Panc1 (cell line): ENCODE measurements at places on chromosomes 3 and 15. TPM values are rescaled to one million over a fixed set of nuclear protein-coding genes. Genes with fewer than 3 reads are reported as not detected.

DNA sequence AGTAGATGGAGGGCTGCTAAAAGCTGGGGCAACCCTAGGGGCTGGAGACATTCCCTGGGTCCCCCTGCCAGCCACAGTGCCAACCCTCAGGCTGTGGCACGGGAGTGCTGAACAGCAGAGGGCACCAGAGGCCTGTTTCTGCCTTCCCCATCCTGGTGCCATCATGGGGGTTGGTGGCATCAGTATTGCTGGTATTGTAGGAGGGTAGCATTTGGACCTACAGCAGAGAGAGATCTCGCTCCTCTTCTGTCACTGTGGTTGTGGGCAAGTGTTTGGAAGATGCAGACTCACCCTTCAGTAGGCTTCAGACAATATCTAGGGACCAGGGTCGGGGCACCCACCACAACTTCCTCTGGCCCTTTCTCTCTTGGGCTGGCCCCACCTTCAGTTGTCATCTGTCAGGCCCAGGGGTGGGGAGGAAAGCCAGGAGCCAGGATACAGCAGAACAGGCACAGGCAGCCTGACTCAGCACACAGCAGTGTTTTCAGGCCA is 123.5 kb downstream of the RPLP1 start:
- peaks cover 24% of the 10 kb centered on the region for H3K4me1 ChIP-seq
- peak overlapping the region; percentile 75; the same call in 1 of the 2 replicates for H3K27ac ChIP-seq
- no peak overlapping the region for H3K4me3 ChIP-seq
- H3K36me3 ChIP-seq: no peaks in the 10 kb centered on the region
- DNase-seq: no peak

PATL2 gene
- total RNA-seq: 0.49 TPM

SMCO1 gene
- total RNA-seq: not detected

GRCh38 chr15:70447928-70448698 is 315.2 kb downstream of the UACA start:
- no peak overlapping the region for H3K4me3 ChIP-seq
- H3K27me3 ChIP-seq: no peaks in the 10 kb centered on the region
- H3K27ac ChIP-seq: 0 out of 2 replicates have a peak overlapping the region, but pooled peaks have one; percentile 24

DNA sequence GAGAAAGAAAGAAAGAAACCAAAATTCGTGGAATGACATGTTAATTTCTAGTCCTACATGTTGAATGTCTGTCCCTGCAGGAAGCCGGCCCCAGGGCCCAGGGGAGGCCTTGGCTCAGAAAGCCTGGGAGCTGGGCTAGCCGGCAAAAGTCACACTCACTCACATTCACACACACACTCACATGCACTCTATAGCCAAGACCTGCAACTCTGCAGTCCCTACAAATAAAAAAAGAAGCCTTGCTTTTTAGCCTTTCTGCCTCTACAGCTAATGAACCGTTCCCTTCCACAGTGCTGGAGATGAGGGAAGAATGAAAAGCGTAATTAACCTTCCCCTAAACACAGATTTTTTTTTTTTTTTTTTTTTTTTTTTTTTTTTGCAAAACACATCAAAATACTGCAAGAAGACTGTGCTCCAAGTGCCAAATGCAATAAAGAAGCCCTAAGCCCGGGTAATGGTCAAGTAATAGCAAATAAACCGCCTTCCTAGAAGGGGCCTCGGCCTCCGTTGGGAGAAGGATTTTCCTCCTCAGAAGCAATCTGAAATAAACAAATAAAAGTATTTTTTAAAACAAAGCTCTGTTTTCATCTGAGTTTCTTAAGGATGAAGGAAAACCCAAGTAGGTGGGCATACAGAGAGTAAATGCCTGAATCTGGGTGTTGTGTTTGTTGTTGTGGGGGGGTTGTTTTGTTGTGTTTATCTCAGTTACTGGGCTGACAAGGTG is 4.3 kb downstream of the MECOM start:
- no peak overlapping the region for H3K4me3 ChIP-seq
- peaks cover 69% of the 10 kb centered on the region for H3K27me3 ChIP-seq
- peaks cover 4% of the 10 kb centered on the region for H3K4me1 ChIP-seq

ASB14 gene
- not detected for total RNA-seq

- H3K27me3 ChIP-seq: no peaks in the 10 kb centered on the region
- H3K4me3 ChIP-seq: no peak overlapping the region
- no peaks in the 10 kb centered on the region for H3K36me3 ChIP-seq
- H3K27ac ChIP-seq: no peak overlapping the region
These were observed 139.7 kb upstream of the CFAP20DC start for GRCh38 chr3:59189526-59189925.

DNA sequence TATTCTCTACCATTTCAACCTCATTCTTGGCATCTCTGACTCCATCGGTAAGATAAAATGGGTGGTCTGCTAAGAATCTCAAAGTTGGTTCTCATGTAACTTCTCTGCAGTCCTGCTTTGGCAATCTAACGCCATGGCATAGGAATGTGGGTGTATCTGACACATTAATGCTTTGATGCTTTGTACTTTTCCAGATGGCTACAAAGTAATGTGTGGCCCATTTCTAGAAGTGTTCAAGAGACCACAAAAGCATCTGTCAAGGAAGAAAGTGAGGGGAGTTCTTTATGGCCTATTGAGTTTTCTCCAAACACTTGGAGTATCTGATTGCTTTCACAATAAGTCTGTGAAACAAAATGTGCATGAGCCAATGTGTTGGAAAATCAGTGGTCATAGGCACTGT is 339.9 kb upstream of the TGFBR2 start:
- H3K27me3 ChIP-seq: no peaks in the 10 kb centered on the region
- DNase-seq: no peak
- H3K4me3 ChIP-seq: no peak overlapping the region
- H3K27ac ChIP-seq: no peak overlapping the region
- no peaks in the 10 kb centered on the region for H3K36me3 ChIP-seq

DNA sequence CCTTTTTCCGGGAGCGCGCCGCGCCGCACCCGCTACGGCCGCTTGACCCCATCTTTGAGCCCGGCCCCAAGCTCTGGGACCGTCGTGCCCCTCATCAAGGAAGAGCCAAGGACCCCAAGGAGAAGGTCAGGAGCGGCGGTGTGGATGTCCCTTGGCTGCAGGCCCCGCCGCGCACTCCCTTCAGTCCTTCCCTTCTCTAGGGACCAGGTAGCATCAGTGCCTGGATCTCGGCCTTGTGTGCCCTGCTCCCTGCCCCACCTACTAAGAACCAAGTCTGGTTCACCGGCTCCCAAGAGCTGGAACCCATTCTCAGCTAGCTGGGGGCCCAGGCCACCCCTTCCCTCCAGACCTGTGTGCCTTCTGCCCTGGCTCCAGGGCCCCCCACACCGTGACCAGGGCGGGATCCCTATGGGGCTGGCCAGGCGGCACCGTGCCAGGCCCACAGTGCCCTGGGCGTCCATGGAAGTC is 69.3 kb upstream of the CGNL1 start:
- DNase-seq: no peak
- H3K27me3 ChIP-seq: no peaks in the 10 kb centered on the region
- no peak overlapping the region for H3K27ac ChIP-seq
- 0 out of 2 replicates have a peak, but pooled peaks cover 4% of the 10 kb centered on the region for H3K4me1 ChIP-seq
